Activated CD8-positive, alpha-beta memory T cell treated with anti-CD3 and anti-CD28 coated beads for 48 hours (primary cell): ENCODE measurements at places on chromosomes 2 and 18.

DNA sequence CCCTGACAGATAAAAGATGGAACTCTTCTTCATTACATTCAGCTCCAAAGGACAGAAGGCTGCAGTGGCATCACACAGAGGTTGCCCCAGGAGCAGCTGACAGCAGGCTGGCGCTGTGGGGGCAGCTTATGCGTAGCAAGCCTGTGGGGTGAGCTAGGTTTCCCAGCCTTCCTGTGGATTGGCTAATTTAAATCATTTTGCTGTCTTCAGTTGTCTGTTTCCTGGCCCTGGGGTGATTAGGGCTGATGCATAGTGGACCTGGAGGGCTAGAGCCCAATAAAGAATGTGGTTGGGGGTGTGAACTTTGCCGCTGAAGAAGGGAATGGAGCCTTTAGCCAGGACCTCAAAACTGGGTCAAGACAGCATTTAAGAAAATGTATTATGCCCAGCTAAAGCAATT, 1038.0 kb downstream of the SOCS6 start:
- no peak for DNase-seq

DNA sequence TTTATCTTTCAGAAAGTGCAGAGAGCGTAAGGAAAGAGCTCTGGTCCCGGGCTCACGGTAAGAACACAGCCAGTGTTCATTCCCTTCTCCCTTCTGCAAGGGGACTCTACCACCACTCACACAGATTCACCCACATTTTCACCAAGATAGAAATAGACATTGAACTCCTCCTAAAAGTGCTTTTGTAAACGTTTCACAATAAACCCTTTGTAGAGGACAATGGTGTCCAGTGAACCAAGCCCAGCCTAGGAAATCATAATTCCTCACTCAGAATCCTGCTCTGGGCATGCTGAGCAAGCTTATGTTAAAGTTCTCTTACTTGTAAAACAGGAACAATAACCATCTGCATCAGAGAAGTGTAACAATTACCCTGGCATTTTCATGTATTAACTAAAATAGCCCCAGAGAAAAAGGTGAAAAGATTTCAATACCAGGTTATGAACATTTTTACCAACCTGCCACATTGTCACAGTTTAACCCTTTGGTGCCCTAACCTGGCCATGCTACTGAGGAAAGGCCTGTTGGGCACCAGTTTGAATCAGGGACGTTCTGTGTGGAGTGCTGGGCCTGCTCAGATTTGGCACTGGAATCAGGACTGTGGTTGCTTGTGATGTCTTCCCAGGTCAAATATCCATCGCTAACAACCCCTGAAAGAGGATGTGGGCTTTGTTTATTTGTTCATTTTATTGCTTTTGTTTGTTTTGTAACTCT, 22.5 kb upstream of the NDUFV2 start:
- no peak for DNase-seq

DNA sequence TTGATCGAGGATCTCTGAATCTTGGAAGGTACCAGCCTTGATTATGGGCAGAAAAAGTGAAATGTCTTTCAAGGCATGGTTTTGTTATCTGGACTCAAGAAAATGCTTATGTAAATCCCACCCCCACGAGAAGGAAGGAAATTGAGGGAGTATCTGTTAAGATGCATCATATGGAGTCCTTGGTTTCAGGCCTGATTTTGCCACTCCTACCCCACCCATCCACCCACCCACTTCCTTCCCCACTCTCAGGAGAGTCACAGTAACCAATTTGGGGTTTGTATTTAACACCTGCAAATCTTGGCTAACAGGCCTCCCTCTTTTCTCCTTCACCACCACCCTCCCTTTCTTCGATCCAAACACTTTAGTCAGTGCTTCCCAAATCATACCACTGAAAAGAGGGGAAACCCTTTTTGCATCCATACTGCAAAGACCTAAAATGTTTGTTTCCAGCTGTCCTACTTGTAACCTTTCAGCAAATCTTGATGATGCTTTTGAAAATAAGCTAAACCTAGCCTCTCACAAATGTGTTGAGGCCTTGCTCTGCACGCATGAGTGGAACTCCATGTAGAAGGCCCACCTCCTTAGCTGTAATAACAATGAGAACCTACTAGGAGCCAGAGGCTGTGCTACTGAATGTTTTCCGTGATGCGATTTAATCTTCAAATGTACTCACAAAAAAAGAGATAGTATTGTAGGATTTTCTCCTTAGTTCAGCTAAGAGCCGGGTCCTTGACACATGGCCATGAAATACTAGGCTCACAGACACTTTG, 34.8 kb downstream of the POU3F3 start:
- no peak for DNase-seq

DNA sequence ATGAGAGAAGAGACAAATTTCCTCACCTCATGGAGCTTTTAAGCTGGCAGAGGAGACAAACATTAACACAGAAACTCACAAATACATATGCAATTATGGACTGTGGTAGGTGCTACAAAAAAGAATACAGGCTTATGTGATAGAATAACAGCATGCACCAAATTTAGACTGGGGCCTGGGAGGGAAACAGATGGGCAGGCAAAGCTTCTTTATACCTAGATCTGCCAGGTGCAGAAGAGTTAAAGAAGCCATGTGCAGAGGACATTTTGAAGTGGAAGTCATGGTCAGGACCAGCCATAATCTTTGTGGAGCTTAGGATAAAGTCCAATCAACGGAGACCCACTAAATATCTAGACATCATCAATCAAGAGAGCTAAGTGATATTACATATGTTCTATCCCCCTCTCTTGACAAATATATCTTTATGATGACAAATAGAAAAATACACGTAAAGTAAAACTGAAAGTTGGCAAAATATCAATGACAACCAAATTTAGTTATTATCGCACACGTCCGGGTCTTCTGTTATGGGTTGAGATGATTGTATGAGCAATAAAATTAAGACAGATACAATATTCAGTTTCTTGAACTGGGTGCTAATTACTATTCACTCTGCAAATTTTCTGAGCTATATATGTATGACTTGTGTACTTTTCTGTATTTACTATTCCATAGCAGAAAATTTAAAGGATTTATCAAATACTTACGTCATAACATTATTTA, 44.1 kb downstream of the CD28 start:
- DNase-seq, result no peak

DNA sequence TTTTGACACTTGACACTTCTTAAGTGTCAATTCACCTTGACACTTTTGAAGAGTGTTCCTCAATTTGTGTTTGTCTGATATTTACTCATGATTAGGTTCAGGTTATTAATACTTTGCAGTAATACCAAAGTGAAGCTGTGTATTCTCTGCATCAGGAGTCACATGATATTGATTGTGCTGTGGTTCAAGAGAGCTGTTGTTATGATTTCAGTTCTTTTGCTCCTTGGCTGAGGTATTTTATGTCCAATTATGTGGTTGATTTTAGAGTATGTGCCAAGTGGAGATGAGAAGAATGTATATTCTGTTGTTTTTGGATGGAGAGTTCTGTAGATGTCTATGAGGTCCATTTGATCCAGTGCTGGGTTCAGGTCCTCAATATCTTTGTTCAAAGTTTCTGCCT, 17.2 kb downstream of the EHBP1 start:
- no peak for DNase-seq

DNA sequence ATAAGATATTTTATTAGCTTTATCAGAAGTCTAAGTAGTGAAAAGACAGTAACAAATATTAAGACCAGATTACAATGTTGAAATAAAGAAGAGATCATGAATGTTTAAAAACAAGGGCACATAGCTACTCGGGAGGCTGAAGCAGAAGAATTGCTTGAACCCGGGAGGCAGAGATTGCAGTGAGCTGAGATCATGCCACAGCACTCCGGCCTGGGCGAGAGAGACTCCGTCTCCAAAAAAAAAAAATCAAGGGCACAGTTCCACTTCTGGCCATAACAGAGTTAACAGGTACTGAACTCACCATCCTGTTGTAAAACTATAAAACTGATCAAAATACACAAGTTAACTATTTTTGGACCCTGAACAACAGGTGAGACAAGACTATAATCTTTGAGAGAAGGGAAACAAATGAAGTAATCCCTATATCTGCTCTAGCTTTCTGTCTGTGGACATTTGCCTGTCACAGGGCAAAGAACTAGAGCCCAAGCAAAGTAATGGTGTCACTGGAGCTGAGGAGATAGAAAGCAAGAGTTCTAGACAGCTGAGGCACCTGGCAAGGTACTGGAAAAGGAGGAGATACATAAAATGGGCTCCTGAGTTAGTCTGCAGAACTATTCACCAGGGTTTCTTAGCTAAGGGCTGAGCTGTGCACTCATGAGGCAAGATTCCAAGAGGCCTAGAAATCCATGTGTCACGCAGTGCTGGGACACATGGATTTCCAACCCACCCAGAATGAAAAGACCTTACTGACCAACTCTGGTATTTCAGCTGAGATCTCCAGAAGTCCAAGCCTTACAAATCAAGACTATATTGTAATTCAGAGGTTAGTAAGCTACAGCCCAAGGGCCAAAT, 15.2 kb downstream of the MMADHC start:
- DNase-seq, result no peak

DNA sequence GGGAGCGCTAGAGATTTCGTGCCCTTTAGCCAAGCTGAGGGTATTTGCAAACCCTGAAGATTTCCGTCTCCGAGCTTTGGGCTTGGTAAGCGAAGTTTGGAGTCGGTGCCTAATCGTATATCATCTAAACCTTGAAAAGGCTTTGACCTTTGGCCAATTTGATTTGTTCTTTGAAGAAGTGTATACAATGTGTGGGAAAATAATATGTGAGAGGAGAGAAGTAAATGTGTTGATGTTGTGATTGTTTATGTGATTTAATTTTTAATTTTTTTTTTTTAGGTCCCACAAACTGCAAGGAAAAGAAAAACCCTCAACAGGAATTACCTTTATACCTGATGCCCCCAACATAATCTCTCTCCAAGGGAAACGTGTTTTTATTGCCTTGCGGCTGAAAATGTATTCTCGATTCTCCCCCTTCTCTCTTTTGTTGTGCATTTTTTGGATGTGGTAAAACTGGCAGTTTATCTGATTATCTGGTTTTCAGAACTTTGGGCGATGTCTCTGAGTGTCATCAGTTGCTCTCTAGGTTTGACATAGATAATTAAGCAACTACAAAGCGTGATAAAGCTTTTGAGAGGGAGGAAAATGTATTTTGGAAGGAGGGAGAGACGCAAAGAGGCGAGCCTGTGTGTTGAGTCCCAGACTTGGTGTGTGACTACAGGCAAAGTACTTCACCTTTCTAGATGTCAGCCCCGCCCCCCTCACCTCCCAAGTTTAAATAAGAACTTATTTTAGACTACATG, 912 bp upstream of the FBXO11 start:
- no peak for DNase-seq

- DNase-seq, result no peak
Measured at GRCh38 chr18:36321658-36322407, 24.3 kb downstream of the FHOD3 start.

- no peak for DNase-seq
Measured at GRCh38 chr18:34650121-34650545, 60.0 kb upstream of the DTNA start.

DNA sequence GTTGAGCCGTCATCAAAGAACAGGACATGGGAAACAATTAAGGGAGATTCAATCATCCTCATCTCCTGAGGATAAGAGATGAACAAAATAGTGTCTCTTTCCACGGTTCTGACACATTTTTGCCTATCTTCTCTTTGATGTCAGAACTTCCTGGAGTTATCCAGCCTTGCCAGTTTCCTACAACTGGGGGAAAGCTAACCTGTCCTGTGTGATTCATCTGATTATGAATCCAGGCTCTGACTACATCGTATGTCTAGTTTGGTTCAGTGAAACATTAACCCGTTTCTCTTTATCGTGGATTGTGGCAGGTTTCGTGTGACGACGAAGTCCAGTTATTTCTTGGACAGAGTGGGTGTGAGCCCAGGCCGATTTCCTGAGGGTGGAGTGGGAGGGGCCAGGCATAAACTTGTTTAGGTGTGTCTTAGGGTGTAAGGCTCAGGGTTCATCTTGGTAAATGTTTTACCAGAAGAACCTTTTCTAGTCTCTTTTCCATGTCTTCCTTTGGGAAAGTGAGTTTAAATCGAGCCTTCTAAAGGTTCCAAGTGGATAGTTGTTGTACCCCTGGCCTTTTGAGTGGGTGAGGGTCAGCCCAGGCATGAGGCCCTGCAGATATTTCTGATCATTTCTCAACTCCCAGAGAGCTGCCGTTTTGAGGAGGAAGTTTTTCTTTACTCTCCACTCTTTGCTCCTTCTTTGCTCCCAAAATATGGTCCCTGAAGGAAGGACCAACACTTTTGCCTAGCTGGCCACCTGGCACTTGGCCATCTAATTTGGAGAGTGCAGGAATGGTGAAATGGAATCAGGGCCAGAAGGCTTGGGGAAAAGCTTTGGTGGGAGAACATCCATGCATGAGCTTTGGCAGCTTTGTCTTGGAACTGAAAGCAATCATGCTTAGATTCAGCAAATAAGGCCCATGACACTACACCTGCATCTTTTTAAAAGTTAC, 50.4 kb upstream of the FZD5 start:
- no peak for DNase-seq

GRCh38 chr2:191938779-191939178, 91.9 kb upstream of the CAVIN2 start:
- no peak for DNase-seq
